Kasumi-1 (cell line): ENCODE measurements at places on chromosomes 11 and 22.
A peak's percentile ranks its signal among the peaks of the same experiment; 100 is the strongest.

GRCh38 chr22:36277482-36278291 lies 24.8 kb downstream of the APOL1 start:
- DNase-seq, result peak; percentile 47

- no peak for DNase-seq
These were observed 79.7 kb downstream of the APOL5 start for GRCh38 chr22:35797411-35797810.

DNA sequence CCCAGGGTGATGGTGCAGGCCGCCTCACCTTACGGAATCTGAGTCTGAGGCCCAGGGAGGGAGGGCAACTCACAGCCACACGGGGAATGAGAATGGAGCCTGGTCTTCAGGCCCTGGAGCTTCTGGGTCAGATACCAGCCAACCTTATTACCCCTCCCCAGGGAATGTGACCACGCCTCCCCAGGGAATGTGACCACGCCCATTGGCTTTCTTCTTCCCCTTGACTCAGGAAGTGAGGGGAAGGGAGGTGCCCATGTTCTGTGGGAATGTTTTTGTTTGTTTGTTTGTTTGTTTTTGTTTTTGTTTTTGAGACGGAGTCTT lies 57.5 kb upstream of the RBFOX2 start:
- no peak for DNase-seq

DNA sequence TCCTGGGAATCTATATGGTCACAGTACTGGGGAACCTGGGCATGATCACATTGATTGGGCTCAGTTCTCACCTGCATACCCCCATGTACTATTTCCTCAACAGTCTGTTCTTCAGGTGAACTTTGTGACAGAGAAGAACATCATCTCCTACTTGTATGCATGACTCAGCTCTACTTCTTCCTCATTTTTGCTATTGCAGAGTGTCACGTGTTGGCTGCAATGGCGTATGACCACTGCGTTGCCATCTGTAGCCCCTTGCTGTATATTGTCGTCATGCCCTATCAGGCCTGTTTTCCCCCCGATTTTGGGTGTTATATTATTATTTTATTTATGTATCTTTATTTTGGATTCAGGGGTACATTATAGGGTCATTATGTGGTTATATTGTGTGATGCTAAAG lies 2.4 kb upstream of the OR8G1 start:
- DNase-seq, result no peak

GRCh38 chr22:48151641-48152040 lies 1389.2 kb downstream of the TBC1D22A start:
- DNase-seq, result no peak

- no peak for DNase-seq
These were observed 45.5 kb upstream of the ME3 start for GRCh38 chr11:86717817-86718501.

DNA sequence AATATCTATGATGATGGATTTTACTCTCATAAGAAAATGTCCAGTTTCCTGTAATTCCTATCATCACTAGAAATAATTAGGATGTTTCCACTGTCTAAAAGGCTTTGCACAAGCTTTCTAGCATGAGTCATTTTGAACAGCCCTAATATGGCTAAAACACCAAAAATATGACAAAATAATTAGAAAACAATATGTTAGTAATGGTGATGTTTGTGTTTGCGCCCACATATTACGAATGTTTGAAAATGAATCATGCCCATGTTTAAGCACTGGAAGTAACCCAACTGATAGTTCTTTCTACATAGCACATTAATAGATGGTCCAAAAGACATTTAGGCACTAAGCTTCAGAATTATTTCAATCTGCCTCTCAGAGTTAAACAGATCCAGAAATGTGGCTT lies 96.0 kb downstream of the TRPC6 start:
- no peak for DNase-seq

DNA sequence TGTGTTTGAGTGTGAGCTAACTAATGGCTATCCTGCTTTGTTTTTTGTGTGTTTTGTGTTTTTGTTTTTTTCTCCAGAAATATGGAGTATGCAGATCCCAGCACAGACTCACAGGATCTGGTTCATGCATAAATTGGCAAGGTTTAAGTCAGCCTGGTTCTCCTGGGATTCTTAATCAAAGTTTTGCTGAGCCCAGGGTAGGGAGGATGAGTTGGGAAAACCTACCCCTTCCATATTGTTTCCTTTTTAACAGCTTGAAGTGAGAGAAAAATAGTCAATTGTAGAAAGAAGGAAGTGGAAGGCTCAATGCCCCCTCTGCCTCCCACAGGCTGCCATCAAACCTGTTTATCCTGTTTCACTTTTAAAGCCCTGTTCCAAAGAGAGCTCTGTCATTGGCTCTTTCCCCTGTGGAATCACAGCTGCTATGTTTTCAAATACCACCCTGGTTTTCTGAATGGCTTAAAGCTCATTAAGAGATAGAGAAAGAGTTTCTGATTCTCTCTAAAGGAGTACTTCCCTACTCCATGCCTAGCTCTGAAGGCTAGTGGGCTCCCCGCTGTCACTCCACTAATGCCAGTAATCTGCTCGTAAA lies 23.4 kb upstream of the CADM1 start:
- no peak for DNase-seq

DNA sequence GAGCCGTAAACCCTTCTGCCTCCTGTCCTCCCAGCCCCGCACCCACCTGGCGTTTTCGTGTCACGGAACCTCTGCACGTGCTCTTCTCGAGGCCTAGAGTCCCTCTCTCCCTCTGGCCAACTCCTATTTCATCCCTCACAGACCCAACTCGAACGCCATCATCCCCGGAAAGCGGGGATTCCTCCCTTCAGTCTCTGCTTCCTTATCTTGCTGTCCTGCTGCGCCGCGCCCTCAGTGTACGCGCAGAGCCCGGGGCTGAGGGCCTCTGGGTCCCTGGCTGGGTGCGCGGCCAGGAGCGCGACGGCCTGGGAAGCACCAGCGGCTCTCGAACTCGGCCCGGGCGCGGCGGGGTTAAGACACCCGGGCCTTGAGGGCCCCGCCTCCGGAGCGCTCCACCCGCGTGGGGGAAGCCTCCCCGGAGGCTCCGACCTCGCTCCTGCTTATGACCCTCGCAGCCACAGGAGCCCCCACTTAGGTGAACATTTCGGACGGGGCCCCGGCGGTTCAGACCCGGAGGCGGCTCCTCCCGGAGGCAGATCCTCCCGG lies 398 bp upstream of the ATG16L2 start:
- peak; percentile 61 for DNase-seq

- no peak for DNase-seq
These were observed 664 bp upstream of the LAMTOR1 start for GRCh38 chr11:72103754-72104167.

- DNase-seq, result no peak
These were observed 109.2 kb upstream of the GAL start for GRCh38 chr11:68575025-68575665.

- DNase-seq, result no peak
These were observed 62.6 kb upstream of the SLC6A5 start for GRCh38 chr11:20536784-20537183.

DNA sequence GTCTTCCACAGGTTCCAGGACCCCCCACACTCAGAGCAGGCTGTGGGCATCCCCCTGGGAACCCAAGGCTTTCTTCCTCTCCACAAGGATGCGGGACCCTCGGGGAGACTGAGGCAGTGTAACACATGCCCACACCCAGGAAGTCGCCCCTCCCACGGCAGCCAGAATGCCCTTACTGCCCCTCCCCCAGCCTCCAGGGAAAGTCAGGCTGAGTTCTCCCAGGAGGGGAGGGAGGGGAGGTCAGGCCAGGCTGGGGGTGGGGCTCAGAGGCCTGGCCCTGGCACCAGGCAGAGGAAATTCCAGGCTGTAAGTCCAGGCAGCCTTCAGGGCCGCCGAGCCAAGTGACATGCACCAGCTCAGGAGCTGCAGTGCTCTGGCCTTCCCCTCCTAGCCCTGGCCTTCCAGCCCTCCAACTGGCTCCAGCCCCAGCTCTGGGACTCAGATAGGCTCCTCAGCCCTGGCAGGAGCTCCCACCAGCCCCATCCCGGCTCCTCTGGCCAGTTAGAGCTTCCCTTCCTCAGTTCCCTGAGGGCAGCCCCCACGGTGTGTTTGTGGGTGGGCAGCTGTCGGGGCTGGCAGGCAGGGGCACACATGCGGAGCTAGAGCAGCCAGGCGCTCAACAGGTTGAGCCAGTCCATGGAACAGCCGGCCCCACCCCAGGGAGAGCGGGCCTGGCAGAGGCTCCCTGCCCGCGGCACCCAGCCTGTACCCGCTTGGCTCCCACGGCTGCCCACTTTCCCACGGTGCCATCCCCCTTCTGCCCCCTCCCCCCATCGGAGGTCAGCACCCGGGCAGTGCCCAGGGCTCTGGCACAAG lies 3.6 kb downstream of the BCL9L start:
- no peak for DNase-seq

DNA sequence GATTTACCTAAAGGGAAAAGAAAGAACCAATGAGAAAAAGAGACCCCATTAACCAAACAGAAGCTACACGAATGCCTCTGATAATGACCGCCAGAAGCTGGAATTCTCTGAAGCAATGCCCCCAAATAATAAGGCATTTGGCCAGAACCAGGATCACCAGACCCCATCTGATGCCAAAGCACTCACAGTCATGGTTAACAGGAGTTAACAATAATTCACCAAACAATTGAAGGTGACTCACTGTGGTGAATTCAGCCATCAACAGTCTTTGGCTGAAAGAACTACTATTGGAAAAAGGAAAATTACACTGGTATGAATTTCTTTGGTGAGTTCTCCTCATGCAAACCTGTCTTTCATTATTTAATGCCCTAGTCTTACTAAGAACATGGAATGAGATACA lies 21.9 kb upstream of the NFRKB start:
- DNase-seq, result no peak

DNA sequence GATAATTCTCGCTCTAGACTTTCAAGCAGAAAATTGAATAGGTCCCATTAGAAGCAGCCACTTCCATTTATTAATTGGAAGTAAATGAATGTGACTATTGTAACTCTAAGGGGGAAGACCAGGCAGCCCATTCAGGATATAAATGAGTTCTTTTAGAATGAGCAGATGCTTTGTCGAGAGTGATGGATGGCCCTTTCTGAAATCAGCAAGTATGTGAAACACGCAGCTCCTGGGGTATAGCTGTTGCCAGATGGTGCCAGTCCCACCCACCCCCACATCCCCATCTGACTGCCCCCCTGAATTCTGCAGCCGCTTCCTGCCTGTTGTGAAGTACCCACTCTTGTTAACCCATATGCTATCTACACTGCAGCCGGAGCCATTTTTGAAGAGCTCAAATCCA lies 3.7 kb downstream of the SLC15A3 start:
- no peak for DNase-seq

DNA sequence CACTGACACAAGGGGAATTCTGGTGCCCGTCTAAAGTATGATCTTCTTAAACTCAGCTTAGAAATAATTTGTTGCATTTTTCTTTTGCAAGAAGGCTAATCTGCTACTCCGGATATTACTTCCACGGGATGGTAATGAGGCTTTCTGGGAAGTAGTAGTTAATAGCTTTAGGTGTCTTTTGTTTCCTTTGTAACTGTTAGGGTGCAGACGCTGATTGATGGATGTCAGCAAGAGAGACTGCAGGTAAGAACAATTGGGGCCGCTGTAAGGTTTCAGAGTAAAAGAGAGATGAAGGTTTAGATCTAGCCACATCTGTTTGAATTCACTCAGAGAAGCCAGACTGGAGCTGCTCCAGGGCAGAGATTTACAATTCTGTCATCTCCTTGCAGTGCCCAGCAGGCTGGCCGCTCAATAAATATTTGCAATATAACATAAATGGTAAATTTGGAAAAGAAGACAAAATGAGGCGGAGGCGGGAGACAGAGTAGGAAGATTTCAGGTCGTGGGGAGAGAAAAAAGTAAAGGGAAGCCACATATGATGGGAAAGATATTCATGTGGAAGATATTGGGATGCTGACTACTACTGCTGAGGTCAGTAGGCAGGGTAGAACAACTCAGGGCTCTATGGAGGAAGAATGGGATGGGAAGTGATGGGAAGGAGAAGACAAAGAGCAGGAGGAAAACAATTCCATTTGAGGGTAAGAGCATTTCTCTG lies 320.5 kb downstream of the AASDHPPT start:
- DNase-seq, result no peak
